Activated CD8-positive, alpha-beta memory T cell treated with anti-CD3 and anti-CD28 coated beads for 1 hour (primary cell): ENCODE measurements at places on chromosomes 2 and 18.
A peak's percentile ranks its signal among the peaks of the same experiment; 100 is the strongest.

DNA sequence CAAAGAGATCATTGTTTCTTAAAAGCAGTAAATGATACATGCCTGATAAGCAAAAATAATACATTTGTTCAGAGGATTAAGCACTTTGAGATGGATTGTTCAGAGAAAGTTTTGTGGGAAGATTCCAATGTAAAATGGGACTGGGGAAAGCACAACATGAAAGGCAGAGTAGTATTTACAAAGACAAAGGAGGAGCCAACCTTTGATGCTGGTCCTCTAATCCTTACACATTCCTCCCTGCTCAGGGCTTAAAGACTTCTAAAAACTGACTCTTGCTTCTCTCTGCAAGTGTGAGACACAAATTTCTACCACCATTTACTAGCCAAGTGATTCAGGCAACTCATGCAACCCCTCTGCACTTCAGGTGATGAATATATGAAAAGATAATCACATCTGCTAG is 47.2 kb upstream of the REG3G start:
- no peak for DNase-seq

GRCh38 chr2:150609831-150610582 is 122.5 kb upstream of the RND3 start:
- no peak for DNase-seq

GRCh38 chr18:10521566-10521965 is 4.3 kb upstream of the NAPG start:
- DNase-seq: no peak

DNA sequence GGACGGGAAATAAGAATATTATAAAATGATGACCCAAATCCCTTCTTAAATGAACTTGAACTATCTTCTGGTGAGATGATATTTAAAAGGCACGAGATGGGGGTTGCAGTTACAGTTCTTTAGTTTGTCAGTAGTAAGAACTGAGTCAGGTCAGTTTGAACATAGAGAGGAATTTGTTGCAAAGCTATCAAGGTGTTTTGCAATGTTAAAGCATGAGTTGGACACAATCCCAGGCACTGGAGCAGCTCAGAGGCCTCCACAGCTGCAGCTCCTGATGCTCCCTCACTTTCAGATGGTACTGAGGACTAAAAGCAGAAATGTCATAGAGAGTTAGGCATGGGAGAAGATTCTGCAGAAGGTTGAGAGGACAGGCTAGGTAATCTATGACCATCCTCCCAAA is 236.0 kb downstream of the BCL2 start:
- DNase-seq: no peak

DNA sequence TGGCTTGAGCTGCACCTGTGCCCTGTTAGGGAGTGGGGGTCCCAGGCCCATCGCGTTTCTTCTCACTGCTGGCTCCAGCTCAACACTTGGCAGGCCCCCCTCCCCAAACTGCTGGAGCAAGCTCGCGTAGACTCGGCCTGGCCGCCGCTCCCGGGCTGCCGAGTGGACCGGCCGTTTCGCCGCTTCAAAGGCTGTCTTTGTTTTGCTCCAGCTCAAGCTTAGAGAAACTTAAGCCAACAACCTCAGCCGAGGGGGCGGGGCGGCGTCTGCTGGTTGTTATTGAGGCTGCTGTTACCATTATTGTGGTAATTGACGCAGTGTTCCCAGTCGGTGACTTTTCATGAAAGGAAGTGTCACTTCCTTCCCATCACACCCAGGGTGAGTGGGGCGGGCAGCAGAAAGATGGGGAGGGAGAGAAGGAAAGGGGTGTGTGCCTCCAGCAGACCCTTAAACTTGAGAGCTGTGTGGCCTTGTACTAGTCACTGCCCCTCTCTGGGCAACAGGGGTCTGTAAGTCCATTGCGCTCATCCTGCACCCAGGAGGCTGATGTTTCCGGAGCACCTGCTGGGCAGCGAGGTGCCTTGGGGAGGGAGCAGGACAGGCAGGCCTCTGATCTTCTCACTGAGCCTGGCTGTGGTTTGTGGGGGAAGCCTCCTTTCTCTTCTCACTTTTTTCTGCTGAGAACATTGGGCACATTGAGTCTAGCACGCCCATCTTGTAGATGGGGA is 2.1 kb downstream of the ARID5A start:
- DNase-seq: peak; percentile 90

- DNase-seq: no peak
These were observed 62.1 kb downstream of the TMEM17 start for GRCh38 chr2:62443886-62444285.

- no peak for DNase-seq
These were observed 4.9 kb upstream of the IL1A start for GRCh38 chr2:112789186-112789585.

DNA sequence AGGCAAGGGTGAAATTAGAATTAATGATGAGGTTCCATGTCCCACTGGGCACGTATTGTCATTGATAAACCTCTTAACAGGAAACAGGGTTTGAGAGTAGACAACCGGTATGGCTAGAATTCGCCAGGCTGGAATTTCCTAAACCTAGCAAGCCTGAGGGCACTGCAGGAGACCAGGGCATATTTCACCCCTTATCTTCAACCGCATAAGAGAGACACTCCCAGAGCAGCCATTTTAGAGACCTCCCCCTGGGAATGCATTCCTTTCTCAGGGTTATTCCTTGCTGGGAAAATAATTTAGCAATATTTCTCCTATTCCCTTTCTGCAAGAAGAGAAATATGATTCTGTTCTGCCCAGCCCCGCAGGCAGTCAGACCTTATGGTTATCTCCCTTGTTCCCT is 334.6 kb upstream of the LYPD1 start:
- no peak for DNase-seq

DNA sequence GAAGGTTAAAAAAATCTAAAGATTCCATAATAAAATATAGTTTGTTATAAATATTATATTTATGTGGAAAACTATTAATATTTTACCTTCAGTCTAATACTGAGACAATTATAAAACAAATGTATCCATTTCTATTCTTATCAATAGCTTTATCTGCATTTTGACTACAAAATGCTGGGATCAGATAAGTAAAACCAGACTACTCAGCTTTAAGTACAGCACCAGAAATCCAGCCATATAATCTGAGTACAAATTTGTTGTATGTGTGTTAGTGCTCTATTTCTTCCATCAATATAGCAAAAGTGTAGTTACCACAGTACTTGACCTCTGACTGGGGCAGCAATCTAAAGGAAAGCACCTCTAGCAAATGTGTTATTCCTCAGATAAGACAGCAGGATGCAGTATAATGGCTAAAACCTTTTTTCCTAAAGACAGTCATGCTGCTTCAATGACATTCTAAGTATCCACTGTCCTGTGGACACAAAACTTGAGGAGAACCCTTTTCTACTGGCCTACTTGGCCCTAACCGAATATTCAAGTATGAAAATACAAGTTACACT is 68.1 kb downstream of the OLA1 start:
- no peak for DNase-seq

DNA sequence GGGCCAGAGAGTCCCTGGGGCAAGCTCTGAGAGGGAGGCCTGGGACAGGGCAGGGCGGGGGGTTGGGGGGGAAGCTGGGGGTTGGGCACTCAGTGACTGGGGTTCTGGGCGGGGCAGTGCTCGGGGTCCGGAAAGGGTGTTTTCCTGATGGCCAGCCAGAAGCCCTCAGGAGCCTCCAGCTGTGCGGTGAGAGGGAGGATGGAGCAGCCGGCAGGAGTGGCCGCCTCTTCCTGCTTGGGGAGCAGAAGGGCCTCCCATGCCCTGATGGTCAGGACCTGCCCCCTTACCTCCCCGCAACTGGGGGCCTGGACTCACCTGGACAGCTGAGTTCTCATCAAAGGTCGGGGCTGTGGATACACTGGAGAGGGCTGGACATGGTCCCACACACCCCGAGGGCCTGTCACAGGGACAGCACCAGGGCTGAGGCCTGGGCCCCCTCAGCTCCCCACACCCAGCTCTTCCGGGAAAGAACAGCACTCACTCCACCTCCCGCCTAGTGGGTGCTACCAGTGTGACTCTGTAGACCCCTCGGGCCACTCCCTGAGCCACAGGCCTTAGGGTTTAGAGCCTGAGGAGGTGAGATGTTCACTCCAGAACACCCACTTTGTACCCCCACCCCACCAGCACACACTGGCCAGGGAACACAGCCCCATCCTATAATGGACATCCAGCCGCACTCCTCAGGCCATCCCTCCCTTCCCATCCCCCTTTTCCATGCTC is 6.7 kb downstream of the SFTPB start:
- no peak for DNase-seq

GRCh38 chr18:24989760-24990593 is 362.0 kb downstream of the ZNF521 start:
- no peak for DNase-seq

DNA sequence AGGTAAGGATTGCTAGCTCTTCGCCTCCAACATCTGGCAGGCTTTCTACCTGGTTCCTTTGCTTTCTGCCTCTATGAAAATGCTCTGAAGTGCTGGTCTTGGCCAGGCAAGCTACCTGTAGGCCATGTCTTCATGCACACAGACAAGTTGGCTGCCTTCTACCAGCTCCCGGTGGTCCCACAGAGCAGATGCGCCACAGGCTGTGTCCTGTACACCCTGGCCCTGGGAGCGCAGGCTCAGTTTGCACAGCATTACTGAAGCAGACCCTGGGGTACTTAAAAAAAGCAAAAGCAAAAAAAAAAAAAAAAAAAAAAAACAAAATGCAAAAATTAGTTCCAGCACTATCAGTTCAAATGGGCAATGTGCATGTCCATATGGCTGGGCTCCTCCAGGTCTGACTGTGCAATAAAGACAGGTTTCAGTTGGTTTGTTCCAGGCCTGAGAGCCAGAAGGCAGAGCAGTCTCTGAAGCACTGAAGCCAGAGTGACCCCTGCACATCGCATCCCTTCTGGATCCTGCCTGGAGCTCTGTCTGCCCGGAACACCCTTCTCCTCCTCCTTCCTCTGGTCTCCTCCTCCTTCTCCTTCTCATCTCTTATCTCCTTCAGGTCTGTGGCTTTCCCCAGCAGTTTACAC is 288.0 kb upstream of the REV1 start:
- DNase-seq: no peak

GRCh38 chr2:137316075-137316474 is 550.7 kb downstream of the THSD7B start:
- no peak for DNase-seq

GRCh38 chr2:68689553-68690537 is 44.8 kb upstream of the ARHGAP25 start:
- DNase-seq: no peak

DNA sequence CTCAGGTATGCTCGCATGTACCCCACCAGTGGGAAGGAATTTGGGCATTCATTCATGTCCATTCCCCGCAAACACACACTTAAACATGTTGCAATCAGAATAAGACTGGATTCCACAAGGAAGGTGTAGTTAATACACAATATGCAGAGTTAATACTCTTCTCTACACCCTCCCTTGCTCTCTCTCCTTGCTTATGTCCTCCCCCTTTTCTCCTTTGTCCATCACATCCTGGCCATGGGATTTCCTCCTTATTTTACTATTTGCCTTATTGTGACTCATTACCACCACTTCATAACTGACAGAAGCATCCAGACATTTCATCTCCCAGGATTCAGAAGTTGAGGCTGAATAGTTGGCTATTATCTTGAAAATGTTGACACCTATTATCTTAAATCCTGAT is 473.8 kb upstream of the SPHKAP start:
- no peak for DNase-seq

DNA sequence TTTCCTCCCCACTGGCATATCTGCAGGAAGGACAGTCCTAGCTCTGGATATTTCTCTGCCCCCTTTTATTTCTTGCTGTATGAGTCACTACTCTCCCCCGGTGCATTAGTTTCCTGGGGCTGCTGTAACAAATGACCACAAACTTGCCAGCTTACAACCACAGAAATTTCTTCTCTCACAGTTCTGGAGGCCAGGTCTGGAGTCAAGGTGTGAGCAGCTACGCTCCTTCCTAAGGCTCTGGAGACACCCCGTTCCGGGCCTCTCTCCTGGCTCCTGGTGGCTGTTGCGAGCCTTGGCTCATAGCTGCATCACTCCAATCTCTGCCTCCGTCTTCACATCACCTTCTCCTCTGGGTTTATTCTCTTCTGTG is 34.1 kb downstream of the PTPRM start:
- no peak for DNase-seq

DNA sequence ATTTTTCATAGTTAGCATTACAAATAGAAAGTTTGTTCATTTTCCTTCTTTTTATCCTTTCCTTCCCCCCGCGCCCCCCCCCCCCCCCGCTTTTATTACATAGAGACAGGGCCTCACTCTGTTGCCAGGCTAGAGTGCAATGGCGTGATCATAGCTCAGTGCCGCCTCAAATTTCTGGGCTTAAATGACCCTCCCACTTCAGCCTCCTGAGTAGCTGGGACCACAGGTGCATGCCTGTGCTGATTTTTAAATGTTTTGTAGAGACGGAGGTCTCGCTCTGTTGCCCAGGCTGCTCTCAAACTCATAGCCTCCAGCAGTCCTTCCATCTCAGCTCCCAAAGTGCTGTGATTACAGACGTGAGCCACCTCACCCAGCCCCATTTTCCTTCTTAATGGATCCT is 91.2 kb upstream of the ALPP start:
- DNase-seq: no peak

DNA sequence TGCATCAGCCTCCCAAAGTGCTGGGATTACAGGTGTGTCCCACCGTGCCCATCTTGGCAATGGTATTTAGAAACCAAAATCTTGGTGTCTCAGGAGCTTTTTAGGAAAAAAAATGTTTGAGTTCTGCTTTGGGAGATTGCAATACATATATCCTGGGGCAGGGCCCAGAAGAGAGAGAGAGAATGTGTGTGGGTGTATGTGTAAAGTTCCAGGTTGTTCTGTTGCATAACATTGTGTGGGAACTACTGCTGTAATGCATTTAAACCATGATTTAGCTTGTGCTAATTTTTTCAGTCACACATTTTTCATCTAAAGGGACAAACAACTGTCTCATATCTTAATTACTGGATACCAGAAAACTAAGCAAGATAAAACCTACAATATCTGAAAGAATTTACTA is 70.8 kb upstream of the NABP1 start:
- no peak for DNase-seq

DNA sequence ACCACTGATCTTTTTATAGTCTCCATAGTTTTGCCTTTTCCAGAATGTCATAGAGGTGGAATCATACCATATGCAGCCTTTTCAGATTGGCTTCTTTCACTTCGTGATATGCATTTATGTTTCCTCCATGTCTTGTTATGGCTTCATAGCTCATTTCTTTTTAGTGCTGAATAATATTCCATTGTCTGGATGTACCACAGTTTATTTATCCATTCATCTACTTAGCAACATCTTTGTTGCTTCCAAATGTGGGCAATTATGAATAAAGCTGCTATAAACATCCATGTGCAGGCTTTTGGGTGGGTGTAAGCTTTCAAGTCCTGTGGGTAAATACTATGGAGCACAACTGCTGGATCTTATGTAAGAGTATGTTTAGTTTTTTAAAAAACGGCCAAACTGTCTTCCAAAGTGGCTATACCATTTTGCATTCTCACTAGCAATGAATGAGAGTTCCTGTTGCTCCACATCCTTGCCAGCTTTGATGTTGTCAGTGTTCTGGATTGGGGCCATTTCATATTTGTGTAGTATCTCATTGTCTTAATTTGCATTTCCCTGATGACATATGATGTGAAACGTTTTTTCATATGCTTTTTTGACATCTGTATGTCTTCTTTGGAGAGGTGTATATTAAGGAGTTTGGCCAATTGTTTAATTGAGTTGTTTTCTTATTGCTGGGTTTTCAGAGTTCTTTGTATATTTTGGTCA is 20.6 kb downstream of the STPG4 start:
- no peak for DNase-seq

GRCh38 chr2:50773211-50773932 is 258.6 kb downstream of the NRXN1 start:
- no peak for DNase-seq

- no peak for DNase-seq
These were observed 48.0 kb downstream of the ARHGAP15 start for GRCh38 chr2:143177096-143177786.
